ENCODE measurements at places on chromosomes 1 and 21. TPM values are rescaled to one million over a fixed set of nuclear protein-coding genes. Genes with fewer than 3 reads are reported as not detected.

PCP4L1 gene
- total RNA-seq = not detected

ALX3 gene
- total RNA-seq = not detected

AIRE gene
- not detected for total RNA-seq

NR5A2 gene
- not detected for total RNA-seq

RIPK4 gene
- total RNA-seq = 0.49 TPM

GPR153 gene
- 2.9 TPM for total RNA-seq

KCNN3 gene
- 0.05 TPM for total RNA-seq

FBLIM1 gene
- total RNA-seq = not detected

GORAB gene
- 23.0 TPM for total RNA-seq

KCNAB2 gene
- 310 TPM for total RNA-seq

LCE1B gene
- not detected for total RNA-seq

NVL gene
- total RNA-seq = 44.7 TPM

FCRL5 gene
- total RNA-seq = 0.19 TPM

KIRREL1 gene
- not detected for total RNA-seq

PTPN7 gene
- total RNA-seq = 244 TPM

All from naive thymus-derived CD4-positive, alpha-beta T cell (primary cell).